8988T (cell line): ENCODE measurements at places on chromosomes 11 and 22.

DNA sequence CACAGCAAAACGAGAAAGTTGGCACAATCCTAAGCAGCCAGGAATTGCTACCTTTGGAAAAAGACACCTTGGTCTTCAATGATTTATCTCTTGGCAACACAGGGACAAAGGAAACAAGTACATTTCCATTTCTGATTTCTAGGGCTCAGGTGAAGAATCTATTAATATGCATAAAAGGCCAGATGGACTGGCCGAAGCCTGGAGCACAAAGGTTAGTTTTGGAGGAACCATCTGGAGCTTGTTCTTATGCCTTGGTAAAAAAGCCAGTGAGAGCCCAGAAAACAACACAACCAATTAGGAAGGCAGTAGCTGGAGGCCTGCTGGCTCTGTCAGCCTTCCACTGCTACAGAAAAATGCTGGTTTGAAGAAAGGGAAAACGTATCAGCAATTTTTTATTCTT lies 713.5 kb upstream of the API5 start:
- DNase-seq = no peak

- no peak for DNase-seq
These were observed 96.6 kb downstream of the ZBTB16 start for GRCh38 chr11:114156131-114156581.

- DNase-seq = peak; percentile 35
These were observed 1.2 kb upstream of the DUSP8 start for GRCh38 chr11:1573077-1573902.

DNA sequence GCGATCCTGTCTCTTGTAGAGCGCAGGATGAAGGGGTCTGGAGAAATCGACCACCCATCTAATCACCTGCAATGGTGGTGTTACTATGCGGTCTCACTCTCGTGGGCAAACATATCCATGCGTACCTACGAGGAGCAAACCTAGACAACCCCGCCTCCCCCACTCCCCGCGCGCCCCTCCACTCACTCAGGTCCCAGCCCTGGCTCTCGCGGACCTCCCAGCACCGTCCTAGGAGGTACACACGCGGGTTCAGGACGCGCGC lies 887 bp downstream of the TRPC6 start:
- no peak for DNase-seq

GRCh38 chr11:66339686-66340483 lies 3.7 kb upstream of the RIN1 start:
- peak; percentile 8 for DNase-seq

DNA sequence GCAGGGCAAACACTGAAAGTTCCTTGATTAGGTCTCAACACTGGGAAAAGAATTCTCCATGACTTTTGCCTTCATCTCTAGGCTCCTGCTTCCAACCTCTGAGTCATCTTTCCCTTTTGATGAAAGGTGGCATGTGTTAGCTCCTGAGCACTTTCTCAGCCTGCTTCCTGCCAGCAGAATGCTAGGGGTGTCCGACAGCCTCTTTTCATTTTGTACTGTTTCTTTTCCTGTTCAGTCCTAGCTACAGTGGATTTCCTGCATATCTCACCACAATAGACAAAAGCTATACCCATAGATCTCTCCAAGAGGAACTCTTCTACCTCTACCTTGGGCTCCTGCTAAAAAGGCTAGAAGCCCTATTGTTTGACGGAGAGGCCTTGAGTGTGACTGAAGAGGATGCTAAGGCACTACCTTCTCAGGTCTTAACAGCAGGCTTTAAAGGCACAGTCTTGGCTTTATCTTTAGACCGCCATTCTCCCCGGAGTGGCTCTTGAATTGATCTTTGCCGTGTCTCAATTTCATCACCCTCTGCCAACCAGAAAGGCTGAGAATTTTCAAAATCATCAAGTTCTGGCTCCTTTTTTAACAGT lies 145.5 kb downstream of the RBFOX2 start:
- DNase-seq = no peak

- no peak for DNase-seq
These were observed 25.2 kb downstream of the LRRC74B start for GRCh38 chr22:21070690-21071615.

GRCh38 chr11:115710980-115711379 lies 206.8 kb upstream of the CADM1 start:
- no peak for DNase-seq

GRCh38 chr22:17284888-17285287 lies 65.7 kb upstream of the ADA2 start:
- DNase-seq = no peak

GRCh38 chr22:35549328-35549727 lies 8.7 kb downstream of the RASD2 start:
- DNase-seq = no peak

- no peak for DNase-seq
These were observed 59.0 kb downstream of the MYH9 start for GRCh38 chr22:36328635-36329253.

- no peak for DNase-seq
These were observed 11.8 kb downstream of the KLHL22 start for GRCh38 chr22:20483771-20484170.

- DNase-seq = no peak
These were observed 90.9 kb upstream of the GRAMD1B start for GRCh38 chr11:123338997-123339752.

DNA sequence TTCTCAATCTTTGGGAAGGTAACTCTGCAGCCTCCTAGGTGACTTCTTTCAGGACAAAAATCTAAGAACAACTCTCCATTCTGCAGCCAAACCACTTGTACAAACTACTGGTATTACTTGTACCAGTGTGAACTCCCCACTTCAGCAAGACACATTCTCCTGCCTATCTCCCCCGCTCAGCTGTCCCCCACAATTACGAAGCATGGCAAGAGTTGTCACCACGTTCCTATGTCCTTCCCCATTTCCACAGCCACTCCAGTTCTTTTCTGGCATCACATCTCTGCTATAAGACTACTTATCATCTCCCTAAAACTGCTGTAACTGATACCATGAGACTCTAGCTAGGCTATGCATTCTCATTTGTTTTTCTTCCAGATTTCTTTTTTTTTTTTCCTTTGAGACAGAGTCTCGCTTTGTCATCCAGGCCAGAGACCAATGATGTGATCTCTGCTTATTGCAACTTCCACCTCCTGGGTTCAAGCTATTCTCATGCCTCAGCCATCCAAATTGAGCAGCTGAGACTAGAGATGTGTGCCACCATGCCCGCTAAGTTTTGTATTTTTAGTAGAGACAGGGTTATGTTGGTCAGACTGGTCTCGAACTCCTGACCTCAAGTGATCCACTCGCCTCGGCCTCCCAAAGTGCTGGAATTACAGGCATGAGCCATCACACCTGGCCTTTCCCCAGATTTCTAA lies 71.9 kb upstream of the CDON start:
- DNase-seq = no peak

DNA sequence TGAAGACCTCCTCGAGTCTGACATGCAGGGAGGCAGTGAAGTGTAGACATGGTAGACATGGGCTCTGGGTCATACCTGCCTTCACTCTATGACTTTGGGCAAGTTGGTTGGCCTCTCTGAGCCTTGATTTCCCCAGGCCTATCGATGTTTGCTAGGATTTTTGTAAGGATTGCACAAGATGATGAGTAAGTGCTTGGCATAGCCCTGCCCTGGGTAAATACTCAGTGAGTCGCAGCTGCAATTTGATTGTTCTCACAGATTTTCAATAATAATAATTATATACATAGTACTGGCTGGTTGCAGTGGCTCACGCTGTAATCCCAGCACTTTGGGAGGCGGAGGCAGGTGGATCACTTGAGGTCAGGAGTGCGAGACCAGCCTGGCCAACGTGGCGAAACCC lies 18.1 kb downstream of the MCM5 start:
- no peak for DNase-seq

- no peak for DNase-seq
These were observed 1.7 kb downstream of the RAD9A start for GRCh38 chr11:67393437-67393836.

GRCh38 chr11:15828215-15828853 lies 528.0 kb downstream of the SOX6 start:
- no peak for DNase-seq
